ENCODE measurements at places on chromosomes 16 and 17.

DNA sequence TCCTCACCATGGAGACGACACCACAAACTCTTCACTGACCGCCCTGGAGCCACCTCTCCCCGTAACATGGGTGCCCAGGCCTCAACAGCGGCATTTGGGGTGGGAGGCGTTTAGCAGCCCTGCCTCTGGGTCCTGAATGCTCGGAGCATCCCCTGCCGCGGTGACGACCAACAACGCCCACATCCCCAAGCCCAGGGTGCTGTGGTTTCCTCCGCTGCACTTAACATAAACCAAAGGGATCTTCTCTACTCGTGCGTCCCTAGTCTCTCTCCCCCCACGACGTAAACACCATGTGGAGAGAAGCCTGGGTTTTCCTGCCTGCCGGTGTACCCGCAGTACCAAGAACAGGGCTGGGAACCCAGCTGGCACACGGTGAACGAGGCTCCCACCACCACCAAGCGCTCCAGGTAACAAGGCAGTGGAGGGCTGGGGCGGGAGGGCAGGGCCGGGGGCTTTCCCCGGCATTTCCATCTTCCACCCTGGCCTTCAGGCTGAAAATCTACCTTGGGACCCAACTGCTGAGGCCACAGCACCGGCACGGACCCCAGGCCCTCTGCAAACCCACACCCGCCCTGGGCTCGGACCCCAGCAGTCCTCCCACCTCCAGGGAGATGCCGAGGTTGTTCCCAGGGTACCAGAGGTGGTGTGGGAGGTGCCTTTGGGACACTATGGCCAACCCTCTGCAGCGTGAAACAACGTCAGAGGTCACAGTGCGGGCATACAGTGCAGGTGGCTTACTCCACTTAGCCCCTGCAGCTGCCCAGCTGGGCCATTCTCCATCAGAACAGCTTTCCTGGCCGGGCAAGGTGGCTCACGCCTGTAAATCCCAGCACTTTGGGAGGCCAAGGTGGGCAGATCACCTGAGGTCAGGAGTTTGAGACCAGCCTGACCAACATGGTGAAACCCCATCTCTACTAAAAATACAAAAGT lies 54.3 kb downstream of the TIMM22 start:
- DNase-seq, result no peak

DNA sequence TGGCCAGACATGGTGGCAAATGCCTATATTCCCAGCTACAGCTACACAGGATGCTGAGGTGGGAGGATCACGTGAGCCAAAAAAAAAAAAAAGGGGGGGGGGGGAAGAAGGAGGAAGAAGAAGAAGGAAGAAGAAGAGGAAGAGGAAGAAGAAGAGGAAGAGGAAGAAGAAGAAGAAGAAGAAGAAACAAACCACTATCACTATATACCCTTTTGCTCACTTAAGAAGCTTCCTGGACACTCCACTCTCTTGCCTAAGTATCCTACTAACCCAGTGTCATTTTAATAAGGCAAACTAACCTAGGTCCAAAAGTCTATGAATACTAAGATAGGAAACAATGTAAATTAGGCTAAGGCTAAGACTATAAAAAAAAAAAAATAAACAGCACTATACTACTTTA lies 54.8 kb downstream of the GPATCH8 start:
- DNase-seq, result no peak

GRCh38 chr17:17880577-17881196 lies 43.9 kb upstream of the SREBF1 start:
- no peak for DNase-seq

DNA sequence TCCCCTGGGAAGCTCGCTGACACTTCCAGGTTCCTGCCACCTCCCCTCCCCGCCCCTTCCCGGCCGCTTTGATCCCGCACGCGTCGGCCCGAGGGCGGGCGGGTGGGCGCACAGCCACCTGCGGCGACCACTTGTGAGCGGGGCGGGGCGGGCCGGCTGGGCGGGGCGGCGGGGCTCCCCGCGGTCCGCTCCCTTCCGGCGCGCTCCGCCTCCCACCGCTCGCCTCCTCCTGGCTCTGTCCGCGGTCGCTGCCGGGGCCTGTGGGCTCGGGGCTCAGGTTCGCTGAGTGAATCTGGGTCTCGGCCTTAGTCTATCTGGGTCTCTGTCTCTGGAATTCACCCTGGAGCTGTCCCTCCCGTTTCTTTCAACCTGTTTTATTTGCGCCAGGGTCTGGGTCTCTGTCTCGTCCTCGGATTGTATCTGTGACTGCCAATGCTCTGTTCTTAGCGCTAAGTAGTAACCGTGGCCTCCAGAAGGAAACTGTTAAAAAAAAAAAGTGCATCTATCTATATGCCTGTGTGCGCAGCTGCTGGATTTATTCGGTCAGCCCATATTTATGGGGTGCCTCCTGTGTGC lies 2.7 kb upstream of the HES7 start:
- DNase-seq, result peak; percentile 62

DNA sequence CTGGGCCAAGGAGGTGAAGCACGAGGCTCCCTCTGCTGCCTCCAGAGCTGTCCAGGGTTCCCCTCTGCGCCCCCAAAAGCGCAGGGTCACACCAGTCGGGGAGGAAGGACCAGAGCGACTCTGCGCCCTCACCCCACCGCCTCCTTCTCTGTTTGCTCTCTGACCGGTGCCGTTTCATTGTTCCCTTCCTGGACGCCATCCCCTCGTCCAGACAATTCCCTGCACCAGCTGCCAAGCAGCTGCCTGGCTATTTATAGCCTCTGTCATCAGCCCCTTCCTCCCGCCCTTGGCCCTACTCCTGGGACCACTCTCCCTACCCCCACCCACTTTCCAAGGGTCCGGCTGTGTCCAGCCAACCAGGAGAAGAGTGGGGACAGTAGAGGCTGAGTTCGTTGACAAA lies 68.8 kb upstream of the CREBBP start:
- DNase-seq, result no peak

GRCh38 chr16:57786632-57787518 lies 15.4 kb downstream of the KIFC3 start:
- no peak for DNase-seq

All from activated CD4-positive, alpha-beta T cell treated with anti-CD3 and anti-CD28 coated beads, Interleukin-2, amount 50 U/mL, for 48 hours (primary cell).